CD4-positive, alpha-beta T cell (primary cell): ENCODE measurements at places on chromosomes 3 and 15.
A peak's percentile ranks its signal among the peaks of the same experiment; 100 is the strongest.

GRCh38 chr15:70521576-70522322 lies 241.6 kb downstream of the UACA start:
- no peak for DNase-seq

DNA sequence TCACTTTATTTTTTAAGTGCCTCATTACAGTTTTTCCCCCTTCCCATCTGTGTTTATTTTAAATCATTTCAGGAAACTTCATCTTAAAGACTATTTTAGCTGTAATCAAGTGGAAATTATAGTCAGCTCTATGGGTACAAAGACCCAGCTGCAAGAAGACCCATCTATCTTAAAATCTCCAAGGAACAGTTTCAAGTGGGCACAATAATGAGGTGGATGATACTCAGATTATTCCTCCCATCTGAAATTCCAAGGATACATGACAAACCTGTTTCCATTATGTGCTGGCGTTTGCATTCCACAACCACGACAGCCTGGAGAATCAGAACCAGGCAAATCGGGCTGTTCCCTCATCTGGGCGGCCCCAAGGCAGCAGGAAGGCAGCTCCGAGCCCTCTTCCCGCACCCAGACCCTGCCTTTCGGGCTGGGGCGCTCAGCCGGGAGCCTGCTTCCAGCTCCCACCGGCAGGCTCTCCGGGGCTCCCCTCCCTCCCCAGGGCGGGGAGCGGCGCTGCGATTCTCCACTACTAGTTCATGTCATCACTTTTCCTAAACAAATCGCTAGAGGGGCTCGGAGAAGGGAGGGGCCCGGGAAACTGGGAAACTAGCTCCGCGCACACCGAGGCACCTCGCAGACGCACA lies at the start of gene MGLL:
TSS of gene MGLL (minus strand) at position 475 of the 641 bp plus-strand sequence. CDS start at position 278, 197 bp downstream.
- DNase-seq: no peak

DNA sequence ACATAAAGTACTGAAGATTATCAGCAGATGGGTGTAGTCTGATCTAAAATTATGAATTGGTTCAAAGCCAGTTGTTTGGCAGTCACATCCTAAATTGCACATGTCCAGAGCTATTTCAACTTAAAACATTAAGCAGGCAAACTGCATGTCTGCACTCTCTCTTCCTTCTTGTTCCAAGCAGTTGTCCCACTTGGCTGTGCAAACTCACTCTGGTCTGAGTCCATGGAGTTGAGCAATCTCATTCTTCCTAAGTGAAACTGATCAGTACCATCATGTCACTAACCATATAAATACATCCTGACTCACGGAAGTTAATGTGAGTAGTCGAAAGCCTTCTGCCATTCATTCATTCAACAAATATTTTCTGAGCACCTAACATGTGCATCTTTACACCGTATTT lies 353.0 kb downstream of the ROBO1 start:
- DNase-seq: no peak

DNA sequence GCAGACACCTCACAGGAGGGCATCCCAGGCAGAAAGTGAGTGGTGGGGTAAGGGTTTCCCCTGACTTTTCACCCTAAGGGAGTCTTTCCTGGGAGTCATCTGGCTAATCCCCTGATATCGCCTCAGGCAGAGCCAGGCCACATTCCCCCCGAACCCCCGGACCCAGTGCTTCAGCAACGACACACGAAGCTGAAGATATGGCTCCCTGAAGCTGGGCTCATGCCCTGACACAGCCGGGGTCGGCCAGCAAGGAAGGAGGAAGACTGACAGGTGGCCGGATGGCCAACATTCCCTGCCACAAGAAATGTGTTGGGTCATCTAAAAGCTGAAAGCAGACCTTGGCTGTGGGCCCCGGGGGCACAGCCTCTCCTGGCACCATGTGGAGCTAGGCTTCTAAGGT lies 14.4 kb downstream of the CHST13 start:
- DNase-seq: no peak

- no peak for DNase-seq
These were observed 14.7 kb upstream of the RYR3 start for GRCh38 chr15:33296050-33296449.

DNA sequence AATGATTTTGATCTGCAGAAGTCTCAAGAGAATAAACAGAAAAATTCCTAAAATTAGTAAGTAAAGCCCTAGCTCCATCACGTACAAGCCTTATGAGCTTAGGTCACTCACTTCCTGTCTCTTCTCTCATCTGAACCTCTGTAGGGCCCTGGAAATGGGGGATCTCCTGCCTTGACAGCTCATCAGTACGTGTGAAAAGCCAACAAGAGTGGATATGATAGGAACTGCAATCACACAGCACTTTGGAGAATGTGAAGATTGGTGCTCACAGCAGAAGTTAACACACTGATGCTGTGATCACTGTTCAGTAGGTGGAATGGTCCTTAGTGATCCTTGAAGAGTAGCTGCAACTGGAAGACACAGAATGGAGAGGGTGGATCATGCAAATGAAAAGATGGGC lies 27.8 kb upstream of the ALDH1L1 start:
- DNase-seq: no peak

DNA sequence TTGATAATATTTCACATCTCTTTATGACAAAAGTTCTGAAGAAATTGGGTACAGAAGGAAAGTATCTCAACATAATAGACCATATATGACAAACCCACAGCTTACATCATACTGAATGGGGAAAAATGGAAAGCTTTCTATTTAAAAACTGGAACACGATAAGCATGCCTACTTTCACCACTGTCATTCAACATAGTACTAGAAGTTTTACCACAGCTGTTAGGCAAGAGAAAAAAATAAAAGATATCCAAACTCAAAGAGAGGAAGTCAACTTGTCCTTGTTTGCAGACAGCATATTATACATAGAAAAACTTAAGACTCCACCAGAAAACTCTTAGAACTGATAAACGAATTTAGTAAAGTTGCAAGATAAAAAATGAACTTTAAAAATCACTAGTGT lies 40.3 kb downstream of the COPS2 start:
- no peak for DNase-seq

DNA sequence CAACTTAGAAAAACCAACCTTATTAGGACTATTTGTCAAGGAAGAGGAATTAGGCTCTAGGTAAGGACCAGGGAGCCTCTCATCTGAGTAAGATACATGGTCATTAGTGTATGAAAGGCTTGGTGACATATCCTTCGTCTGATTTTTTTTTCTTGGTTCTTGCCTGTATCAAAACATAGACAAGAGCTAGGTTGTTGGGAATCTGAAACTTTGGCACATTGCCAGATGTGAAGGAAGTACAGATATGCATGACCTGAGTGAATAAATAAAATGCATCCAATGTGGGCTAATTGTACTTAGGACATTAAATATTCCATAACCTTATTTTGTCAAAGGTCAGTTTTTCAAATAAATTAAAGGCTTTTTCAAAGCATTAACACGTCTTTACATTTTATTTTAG lies 151.8 kb downstream of the SYNPR start:
- DNase-seq: no peak

DNA sequence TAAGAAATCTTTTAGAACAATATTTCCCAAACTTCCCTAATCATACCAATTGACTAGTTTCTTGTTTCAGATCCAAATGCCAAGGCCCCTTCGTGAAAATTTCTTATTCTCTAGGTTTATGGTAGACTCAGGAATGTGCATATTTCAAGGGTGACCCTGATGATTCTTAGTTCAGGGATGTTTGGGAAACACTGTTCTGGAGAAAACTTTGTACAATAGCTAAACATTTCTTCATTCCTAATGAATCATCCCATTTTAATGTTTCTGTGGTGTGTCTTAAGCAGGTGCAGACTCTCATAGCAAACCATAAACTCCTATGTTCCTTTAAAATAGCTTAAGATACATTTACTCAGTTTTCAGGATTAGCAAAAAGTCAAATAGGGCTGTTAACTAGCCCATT lies 314.5 kb downstream of the TIGIT start:
- DNase-seq: no peak

DNA sequence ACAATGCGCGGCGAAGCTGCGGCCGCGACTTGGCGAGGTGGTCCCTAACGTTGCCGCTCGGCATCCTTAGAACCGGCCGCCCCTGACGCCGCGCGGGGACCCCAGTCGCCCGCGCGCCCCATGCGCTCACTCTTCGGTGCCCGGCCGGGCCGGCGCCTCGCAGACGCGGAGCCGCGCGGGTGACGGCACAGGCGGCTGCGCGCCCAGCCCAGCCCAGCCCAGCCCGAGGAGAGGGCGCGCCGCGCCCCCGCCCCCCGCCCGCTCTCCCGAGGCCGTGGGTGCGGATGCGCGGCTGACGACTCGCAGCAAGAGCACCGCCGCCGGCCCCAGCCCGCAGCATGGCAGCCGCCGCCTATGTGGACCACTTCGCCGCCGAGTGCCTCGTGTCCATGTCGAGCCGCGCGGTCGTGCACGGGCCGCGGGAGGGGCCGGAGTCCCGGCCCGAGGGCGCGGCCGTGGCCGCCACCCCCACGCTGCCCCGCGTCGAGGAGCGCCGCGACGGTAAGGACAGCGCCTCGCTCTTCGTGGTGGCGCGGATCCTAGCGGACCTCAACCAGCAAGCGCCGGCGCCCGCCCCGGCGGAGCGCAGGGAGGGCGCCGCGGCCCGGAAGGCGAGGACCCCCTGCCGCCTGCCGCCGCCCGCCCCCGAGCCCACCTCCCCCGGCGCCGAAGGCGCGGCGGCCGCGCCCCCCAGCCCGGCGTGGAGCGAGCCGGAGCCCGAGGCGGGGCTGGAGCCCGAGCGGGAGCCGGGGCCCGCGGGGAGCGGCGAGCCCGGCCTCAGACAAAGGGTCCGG lies 437 bp downstream of the KLF13 start:
- DNase-seq: peak; percentile 82

DNA sequence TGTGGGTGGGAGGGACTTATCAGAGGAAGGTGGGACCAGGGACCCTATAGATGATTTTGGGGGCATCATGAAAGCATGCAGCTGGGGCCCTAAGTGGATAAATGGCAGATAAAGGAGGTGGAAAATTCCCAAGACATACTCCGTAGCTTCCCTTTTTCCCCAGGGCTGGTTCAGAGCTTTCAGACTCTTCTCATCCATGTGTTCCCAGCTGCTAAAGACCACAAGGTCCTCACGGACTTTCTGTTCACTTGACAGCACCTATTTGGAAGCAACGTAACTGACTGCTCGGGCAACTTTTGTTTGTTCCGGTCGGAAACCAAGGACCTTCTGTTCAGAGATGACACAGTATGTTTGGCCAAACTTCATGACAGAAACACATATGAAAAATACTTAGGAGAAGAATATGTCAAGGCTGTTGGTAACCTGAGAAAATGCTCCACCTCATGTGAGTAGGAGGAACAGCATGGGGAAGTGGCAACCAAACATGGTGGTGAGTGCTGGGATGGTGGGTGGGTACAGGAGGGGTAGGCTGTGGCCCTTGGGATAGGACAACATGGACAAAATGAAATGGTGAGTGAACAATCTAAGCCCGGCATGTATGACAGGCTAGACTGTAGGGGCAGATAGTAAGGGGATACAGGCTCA lies 28.7 kb upstream of the SRPRB start:
- no peak for DNase-seq

DNA sequence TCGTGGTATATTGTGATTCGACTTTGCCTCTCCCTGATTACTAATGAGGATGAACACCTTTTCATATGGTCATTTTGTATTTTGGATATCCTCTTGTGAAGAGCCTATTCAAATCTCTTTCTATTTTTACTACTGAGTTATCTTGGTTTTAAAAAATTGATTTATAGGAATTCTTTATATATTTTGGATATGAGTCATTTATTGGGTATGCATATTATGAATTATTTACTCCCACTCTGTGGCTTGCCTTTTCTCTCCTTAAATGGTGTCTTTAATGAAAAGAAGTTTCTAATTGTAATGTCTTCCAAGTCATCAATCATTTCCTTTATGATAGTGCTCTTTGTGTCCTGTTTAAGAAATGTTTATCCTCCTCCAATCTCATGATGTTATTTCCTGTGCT lies 191.5 kb upstream of the DPH6 start:
- no peak for DNase-seq

GRCh38 chr3:184742676-184743135 lies 30.8 kb upstream of the MAGEF1 start:
- no peak for DNase-seq

DNA sequence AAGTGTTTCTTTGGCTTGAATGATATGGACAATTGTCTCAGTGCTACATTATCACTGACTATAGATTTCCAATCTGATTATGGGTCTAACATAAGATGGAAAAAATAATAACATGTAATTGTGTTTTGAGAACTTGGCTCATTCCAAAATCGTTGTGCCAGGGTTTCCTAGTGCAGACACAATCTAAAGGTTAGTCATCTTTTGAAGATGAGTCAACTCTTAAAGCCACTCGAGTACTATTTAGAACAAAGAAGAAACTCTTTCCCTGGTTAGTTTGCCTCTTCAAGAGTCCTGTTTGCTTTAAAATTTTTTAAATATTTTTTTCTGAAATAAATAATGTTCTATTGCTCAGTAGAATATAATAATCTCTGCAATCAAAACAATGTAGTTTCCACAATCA lies 301.0 kb downstream of the CADM2 start:
- no peak for DNase-seq

GRCh38 chr3:51751287-51751686 lies 27.8 kb downstream of the IQCF6 start:
- no peak for DNase-seq

DNA sequence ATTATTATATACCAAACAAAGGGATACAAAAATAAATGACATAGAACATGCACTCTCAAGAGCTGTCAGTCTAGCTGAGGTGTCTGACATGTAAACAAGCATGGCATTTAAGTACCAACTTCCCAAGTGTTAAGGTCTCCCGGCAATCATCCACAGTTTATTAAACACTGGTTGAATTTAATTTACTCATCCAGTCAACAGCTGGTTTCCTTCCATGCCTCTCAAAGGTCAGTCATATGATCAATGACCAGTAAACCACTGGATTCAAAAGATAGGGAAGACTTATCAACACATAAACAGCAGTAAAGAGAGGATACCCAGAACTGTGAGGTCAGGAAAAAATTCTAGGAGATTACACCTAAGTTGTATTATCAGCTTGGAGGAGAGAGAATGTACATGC lies 80.4 kb downstream of the ADAM10 start:
- no peak for DNase-seq

DNA sequence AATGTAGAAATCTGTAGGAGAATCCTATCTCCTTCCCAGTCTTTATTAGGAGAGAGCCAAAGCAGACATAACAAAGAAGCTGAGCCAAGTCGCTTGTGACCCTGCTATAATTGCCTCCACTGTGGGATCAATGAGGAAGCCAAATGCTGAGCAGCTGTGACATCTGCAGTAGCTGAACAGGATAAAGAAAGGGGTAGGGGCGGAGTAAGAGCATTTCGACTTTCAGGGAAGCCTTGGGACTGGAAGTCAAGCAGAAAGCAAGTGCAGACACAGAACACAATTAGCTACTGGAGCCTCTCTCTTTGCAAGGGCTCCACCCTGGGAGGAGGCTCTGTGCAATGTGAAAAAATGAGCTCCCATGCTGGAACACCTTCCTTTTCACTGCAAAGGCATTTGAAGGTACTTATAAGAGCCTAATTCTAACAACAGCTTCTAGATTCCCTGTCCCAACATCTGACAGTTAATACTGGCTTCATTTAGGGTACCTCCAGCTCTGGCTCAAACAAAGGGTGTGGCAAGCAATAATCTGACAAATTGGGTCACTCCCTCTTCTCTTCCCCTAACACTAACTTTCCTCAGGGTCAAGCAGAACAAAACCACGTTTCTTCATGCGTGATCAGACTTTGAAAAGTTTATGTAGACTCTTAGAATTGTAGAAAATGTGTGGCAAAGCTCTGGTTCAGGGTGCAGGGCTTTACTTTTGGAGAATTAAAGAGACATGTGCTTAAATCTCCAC lies 166.4 kb downstream of the CADPS start:
- DNase-seq: no peak

GRCh38 chr3:127488141-127488672 lies 102.3 kb downstream of the TPRA1 start:
- DNase-seq: no peak

- DNase-seq: no peak
These were observed 6.5 kb downstream of the EPHB3 start for GRCh38 chr3:184567946-184568559.
